ENCODE measurements at places on chromosomes 4 and X.

- DNase-seq, result no peak
Measured at GRCh38 chr4:159855731-159856130, 752.9 kb downstream of the RAPGEF2 start.

GRCh38 chrX:131649741-131650140 is 105.9 kb downstream of the OR13H1 start:
- DNase-seq, result no peak

GRCh38 chrX:152901816-152902501 is 4.1 kb downstream of the ZNF185 start:
- DNase-seq, result no peak

GRCh38 chr4:21512353-21512752 is 436.2 kb downstream of the KCNIP4 start:
- peak; percentile 65 for DNase-seq

GRCh38 chrX:152821145-152821765 is 9.3 kb downstream of the CETN2 start:
- peak; percentile 51 for DNase-seq

GRCh38 chr4:181173046-181173445 is 1070.2 kb upstream of the TENM3 start:
- no peak for DNase-seq

DNA sequence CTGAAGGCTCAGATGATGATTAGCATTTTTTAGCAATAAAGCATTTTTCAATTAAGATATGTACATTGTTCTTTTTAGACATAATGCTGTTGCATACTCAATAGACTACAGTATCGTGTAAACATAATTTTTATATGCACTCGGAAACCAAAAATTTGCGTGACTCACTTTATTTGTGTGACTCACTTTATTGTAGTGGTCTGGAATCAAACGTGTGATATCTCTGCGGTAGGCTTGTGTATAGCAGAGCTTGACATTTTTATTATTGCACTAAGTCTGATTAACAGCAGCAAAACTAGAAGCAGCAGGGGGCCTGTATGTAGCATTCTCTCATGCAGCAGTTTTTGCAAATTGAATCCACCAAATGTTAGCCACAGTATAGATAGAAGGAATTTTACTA is 119.1 kb upstream of the PRDX4 start:
- DNase-seq, result peak; percentile 2

Measured in fibroblast of pulmonary artery (primary cell).